ENCODE measurements at places on chromosomes 11 and 22.

- no peak for DNase-seq
Observed at GRCh38 chr11:64314146-64314804, 3.1 kb downstream of the TRMT112 start.

- no peak for DNase-seq
Observed at GRCh38 chr11:122697636-122698167, 42.2 kb downstream of the UBASH3B start.

GRCh38 chr11:121767433-121767832, 314.7 kb upstream of the SORL1-AS1 start:
- no peak for DNase-seq

DNA sequence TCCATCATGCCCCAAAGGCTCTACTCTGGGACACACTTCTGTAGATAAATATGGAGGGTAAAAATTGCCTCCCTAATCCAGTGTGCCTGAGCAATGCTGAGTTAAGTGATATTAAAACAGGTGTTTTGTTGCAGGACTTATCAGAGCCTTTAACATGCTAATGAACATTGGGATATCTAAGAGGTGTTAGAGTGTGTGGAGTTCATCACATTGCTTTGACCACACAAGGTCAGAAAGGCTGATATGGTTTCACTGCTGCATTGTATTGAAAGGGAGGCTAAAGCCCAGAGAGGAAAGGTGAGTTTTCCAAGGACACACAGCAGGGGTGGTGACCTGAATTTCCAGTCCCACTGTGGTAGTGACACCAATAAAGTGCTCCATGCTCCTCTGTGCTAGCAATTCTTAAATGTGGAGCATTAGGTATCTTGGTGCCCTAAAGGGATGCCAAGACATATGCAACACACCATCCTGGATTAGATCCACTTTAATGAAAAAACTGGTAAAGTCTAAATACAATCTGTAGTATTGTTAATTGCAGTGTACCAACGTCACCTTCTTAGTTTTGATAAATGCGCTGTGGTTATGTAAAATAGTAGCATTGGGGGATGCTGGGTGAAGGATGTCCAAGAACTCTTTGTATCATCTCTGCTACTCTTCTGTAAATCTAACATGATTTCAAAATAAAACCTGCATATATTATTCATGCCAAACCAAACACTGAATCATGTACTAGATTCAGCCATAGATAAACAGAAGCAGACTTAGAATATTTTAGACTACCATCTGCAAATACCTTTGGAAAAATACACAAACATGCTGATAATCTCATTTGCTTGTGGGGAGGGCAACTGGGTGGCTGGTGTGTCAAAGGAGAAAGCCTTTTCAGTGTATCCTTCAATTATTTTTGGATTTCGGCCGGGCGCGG, 45.8 kb downstream of the MIAT start:
- no peak for DNase-seq

GRCh38 chr11:72553706-72554105, 119.4 kb upstream of the CLPB start:
- no peak for DNase-seq

- DNase-seq, result no peak
Observed at GRCh38 chr22:49934160-49934890, 15.9 kb downstream of the CRELD2 start.

DNA sequence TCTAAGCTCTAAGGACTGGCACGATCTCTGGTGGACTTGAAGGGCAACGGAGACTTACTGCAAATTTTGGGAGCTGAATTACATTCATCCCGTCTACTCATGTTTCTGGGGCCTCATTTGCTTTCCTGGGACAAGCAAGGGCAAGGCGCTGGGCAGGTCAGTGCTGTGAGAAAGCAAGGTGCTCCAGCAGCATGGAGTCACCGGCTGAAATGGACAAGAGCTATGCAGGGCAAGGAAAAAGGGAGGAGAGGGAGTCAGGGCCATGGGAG, 25.6 kb downstream of the FLI1 start:
- DNase-seq, result no peak

DNA sequence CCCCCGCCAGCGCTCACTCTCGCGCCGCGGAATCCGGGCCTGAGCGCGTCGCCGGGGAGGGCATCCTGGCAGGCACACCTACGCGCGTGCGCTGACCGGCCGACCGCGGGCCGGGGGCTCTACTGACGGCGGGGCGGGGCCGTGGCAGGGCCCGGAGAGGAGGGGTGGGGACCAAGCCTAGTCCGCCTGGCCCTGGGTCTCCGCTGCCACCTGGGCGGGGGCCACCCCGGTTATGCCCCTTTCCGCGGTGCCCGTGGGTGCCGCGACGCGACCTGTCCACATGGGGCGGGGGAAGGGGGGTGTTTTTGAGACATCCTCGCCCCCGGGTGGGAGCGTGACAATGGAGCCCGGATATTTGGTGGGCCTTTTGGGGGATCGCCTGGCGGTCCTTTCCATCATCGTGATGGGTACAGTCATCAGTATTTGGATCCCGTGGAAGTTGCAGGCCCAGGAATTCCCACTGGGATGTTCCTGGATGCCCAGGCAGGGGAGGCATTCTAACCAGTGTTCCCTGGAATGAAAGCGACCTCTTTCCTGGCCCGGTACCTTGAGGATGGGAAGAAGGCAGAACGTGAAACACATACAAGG, 2.2 kb downstream of the NCAM1 start:
- peak; percentile 68 for DNase-seq

DNA sequence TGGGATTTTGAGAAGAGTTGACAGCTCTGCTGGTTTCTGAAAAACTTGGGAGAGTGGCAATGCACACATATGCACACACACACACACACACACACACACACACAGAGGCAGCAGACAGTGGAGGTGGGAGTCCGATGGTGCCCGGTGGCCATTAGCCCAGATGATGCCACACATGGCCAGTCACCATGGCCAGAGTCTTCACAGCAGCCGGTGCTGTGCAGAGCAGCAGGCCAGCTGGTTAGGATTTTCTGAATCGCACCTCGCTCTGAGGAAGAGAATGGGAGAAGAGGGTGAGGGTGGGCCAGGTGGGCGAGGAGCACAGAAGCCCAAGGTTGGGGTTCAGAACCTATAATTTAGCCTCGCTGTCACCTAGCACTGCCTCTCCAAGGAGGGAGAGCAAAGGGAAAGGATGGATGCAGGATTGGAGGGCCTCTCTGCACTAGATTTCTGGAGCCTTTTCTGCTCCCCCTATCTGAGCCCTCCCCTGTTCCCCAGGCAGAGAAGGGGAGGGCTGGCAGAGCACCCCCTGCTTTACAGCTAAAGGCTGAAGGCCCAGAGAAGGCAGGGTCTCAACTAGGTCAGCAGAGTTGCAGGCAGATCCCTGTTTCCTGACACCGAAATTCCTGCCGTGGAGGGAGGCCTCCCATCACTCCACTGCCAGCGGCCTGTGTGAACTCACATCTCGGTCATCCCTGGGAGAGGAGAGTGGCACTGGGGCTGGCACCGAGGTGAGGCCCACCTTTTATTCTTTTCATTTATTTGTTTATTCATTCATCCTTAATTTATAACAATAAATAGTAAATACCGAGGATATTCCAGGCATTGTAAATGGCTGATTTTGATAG, 25.8 kb upstream of the FXYD6 start:
- DNase-seq, result no peak

DNA sequence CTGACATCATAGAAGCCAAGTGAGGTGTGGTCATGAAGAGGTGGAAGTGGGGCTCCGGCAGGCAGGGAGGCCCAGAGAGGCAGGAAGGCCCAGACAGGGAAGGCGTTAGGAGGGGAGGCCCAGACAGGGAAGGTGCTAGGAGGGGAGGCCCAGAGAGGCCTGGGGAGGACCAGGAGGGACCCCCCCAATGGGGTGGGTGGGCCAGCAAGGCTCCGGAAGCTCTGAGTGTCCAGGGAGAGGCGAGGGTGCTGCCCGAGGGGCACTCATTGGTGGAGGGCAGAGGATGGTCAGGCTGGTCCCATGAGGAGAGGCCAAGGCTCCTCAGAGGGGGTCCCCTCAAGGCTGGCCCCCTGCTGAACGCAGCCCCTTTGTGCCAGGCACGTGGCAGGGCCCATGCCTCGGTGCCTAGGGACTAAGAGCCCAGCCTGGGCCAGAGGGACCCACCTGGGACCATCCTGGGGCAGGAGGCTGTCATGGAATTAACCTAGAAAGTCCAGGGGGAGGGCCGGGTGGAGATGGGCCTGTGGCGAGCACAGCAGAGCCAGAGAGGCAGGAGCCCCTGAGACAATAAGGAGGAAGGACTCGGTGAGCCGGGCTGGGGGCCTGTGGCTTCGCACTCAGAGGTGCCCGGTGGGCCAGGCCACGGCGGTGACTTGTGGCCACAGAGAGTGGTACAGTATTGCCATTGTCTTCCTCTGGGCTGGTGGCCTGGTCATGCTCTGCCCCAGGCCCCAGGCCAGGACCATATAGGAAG, 12.2 kb downstream of the PHLDA2 start:
- DNase-seq, result no peak

- DNase-seq, result peak; percentile 3
Observed at GRCh38 chr22:36773935-36774334, 2.0 kb downstream of the IFT27 start.

GRCh38 chr11:45089251-45089650, 57.2 kb upstream of the PRDM11 start:
- DNase-seq, result no peak

DNA sequence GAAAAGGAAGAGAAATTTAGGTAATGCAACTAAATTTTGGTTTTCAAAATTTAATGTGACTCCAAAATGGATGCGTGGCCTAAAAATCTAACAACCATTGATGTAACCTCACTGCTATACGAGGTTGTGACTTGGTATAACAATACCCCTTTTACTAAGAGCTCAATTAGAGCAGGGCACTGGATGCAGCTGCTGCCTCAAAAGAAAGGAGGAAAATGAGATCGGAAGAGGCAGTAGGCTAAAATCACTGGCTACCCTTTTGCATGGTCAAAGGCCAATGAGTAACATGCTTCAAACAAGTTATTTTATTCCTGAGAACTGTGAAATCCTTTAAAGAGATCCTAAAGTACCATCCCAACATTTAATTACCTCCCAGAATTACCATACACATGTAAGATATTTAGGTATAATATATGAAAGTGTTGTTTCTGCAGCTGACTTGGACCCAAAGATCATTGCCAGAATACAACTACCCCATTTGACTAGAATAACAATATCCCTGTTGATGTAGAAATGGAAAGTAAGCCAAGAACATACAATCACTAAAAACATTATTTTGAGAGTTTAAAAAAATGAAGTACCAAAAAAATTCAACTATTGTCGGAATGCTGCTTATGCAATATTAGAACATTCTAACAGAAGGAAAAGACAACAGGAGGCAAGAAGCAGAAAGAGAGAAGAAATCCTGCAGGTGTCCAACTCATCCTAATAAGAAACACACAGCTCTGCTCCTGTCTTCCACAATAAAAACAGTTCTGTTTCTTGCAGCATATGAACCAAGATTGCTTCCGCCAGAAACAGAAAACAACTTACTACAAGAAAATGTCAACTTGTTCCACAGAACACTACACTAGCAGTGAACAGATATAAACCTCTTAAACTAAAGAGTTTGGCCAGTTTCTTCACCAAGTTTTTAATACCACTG, 15.0 kb downstream of the SIK3 start:
- no peak for DNase-seq

DNA sequence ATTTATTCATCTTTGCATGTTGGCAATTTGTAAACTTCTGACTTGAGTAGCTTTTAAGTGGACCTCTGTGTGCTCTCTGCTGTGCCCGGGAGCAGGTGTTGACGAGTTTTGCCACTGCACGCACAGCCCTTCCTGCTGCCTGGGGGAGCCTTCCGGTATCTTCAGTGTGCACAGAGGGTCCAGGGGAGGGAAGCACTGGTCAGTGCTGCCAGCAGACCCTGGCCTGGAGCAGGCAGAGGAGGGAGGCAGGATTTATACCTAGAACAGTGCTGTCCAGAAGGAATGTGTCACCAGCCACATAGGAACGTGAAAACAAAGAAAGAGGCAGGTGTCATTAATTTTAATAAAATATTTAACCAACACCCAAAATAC, 403.6 kb downstream of the TBC1D22A start:
- DNase-seq, result no peak

DNA sequence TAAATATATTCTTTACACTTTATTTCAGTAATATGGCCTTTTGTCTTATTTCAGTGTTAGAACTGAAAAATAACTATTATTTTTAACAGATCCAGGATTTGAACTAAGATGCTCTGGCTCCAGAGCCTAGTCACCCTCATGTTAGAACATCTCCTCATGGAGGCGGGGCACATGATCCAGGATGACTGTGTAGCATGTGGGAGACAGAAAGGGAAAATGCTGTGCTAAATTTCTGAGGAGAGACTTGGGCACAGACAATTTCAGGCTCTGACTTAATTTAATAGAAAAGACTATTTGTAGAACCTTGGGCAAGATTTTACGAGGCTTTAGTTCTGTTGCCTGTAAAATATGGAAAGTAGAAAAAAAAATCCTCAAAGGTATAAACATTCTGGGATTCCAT, 24.1 kb downstream of the CTSC start:
- DNase-seq, result no peak
